ENCODE measurements at places on chromosomes 6 and 20. TPM values are rescaled to one million over a fixed set of nuclear protein-coding genes. Genes with fewer than 3 reads are reported as not detected.

Gene PNLDC1
- 1.5 TPM for total RNA-seq

Gene HLA-DOB
- total RNA-seq, result 3.3 TPM

Gene VEGFA
- 36.2 TPM for total RNA-seq

Gene C6orf52
- total RNA-seq, result not detected

Gene AVP
- total RNA-seq, result not detected

All from lower leg skin (tissue), 4 donors.